ENCODE measurements at places on chromosomes 2 and 18. TPM values are rescaled to one million over a fixed set of nuclear protein-coding genes. Genes with fewer than 3 reads are reported as not detected.

The TMEM37 gene
- 5.9 TPM for polyA plus RNA-seq

DNA sequence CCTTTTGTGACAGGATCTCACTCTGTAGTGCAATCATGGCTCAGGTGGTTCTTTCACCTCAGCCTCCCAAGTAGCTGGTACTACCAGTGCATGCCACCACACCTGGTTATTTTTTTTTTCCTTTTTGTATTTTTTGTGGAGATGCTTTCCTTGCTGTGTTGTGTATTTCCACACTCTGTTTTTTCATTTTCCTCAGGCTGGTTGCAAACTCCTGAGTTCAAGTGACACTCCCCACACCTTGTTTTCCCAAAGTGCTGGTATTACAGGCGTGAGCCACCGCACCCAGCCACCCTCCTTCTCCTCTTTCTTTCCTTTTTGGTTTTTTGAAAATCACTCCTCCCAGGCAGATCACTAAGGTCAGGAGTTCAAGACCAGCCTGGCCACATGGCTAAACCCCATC is 65.0 kb downstream of the MYCN start:
- DNase-seq = no peak

DNA sequence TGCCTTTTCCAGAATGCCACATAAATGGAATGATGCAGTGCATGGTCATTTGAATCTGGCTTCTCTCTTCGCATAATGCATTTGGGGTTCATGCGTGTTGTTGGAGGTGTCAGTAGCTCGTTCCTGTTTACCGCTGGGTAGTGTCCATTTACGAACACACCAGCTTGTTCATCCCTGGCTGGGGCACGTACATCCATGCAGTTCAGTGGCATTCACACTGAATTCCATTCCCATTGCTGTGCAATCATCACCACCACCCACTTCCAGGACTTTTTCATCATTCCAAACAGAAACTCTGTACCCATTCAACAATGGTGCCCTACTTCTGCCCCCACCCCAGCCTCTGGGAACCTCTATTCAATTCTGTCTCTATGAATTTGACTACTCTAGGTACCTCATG is 14.7 kb upstream of the CIDEA start:
- DNase-seq = no peak

The ERICH2 gene
- polyA plus RNA-seq = 0.92 TPM

The SH2D6 gene
- 0.89 TPM for polyA plus RNA-seq

GRCh38 chr2:46461011-46461674 is 18.2 kb upstream of the TMEM247 start:
- peak; percentile 74 for DNase-seq
